ENCODE measurements at places on chromosomes 2 and 18.

DNA sequence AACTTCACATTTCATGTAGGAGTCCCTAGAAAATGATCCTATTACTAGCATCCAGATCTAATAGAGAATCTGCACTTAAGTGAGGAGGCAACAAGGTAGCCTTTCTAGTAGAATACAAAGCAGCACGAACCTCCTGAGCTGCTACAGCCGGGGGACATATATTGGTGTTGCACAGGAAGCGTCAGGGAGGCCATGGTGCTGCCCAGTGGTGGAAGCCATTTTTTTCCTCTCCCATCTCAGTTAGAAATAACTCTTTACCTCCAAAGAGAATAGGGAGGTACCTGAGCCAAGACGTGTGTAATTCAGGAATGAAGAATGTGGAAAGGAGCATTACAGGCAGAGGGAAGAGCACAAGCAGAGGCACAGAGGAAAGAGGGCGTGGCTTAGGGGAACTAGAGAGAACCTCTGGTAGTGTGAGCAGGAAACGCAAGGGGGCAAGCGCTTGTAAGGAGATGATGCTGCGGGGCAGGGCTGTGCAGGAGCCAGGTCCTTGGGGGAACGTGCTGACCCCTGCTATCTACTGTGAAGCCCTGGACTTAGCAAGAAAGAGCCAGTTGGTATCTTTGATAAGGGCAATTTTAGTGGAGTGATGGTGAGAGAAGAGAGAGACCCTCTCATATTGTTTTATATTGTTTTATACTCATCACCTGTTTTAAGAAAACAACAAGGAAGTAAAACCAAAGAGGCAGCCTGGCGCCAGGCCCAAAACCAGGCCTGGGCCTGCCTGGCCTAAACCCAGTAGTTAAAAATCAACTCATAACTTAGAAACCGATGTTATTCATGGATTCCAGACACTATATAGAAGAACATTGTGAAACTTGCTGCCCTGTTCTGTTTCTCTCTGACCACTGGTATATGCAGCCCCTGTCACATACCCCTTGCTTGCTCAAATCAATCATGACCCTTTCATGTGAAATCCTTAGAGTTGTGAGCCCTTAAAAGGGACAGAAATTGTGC lies 50.0 kb upstream of the TTC39C start:
- DNase-seq: no peak

- no peak for DNase-seq
Observed at GRCh38 chr2:206354129-206354528, 79.7 kb downstream of the ZDBF2 start.

DNA sequence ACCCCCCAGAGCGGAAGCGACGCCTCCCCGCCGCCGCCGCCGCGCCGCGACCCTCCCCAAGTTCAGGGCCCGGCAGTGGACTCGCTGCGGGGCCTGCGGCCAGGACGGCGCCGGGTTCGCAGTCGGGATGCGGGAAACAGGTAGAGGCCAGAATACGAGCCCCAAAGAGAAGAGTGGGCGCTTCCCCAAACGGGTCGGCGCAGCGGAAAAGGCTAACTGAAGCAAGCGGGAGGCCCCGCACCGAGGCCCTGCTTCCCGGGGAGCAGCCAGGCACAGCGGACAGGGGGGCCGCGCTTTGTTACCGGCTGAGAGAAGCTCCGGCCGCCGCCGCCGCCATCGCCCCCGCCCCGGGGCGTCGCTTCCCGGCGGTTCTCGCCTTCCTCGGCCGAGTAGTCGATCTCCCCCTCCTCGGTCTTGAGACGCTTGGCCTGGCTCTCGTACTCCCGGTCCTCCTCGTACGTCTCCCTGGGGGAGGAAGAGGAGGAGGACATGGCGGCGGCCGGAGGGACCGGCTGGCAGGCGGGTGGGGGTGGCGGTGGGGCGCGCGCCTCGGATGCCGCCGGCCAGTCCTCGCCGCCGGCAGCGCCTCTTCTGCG lies 494 bp downstream of the HNRNPLL start:
- DNase-seq: no peak

- no peak for DNase-seq
Observed at GRCh38 chr2:25330273-25330672, 11.5 kb downstream of the DNMT3A start.

- DNase-seq: no peak
Observed at GRCh38 chr2:142756430-142756829, 121.0 kb upstream of the KYNU start.
